ENCODE measurements at places on chromosomes 6 and 20.

- DNase-seq = no peak
Measured at GRCh38 chr20:57525328-57526086, 567 bp upstream of the CTCFL start.

DNA sequence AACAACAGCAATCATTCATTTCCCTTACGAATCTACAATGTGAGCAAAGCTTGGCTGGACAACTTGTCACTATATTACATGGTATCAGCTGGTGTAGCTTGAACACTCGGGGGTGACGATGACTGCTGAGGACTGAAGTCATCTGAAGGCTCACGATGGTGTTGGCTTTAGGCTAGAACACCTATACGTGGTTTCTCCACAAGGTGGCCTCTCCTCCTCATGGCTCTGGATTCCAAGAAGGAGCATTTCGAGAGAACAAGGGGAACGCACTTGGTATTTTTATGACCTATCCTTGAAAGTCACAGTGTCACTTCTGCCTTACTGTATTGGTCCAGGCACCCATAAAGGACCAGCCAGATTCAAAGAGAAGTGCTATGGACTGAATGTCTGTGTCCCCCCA, 37.5 kb upstream of the ADGRF1 start:
- DNase-seq = no peak

- no peak for DNase-seq
Measured at GRCh38 chr20:36148439-36148838, 6.1 kb upstream of the EPB41L1 start.

DNA sequence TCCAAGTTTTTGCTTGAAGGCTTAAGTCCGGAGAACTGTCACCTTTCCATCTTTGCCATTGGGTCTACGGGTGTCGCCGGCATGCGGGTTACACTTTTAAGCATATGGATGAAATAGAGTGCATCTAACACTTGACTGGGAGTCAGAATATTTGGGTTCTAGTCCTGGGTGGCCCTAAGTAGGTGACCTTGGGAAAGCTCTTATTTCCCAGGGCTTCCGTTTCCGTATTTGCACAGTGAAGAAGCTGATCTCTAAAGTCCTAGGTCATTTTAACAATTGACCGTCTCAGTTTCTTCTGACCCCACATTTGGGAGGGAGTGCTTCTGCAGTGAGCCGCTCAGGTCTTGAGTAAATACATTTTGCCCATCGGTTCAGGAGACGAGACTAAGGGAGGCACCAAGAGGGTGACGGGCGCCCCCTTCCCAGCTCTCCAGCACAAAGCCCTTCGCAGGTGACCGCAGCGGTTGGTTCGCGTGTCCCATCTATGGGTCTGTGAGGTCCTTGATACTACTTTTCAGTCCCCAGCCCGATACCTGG, 651 bp upstream of the BLTP3A start:
- no peak for DNase-seq

- no peak for DNase-seq
Measured at GRCh38 chr6:145370559-145370958, 364.8 kb downstream of the EPM2A start.

DNA sequence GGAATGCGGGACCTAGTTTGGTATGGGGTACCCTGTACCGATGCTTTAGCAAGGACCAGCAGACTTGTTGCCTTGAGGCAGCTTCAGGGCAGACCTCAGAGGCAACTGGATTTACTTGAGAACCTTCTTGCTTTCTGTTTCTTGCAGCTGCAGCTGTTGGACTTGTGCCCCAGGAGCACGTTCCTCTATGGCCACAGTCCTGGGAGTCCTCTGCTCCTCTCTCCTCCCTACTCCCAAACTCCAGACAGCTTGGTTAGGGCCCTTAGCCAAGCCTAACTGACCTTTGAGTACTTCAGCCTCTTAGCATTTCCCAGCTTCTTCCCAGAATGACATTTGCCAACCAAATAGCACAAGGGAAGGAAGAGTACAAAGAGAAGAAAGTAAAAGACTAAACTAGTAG, 34.7 kb downstream of the GHRH start:
- no peak for DNase-seq

- no peak for DNase-seq
Measured at GRCh38 chr6:79622364-79622763, 8.8 kb upstream of the SH3BGRL2 start.

- no peak for DNase-seq
Measured at GRCh38 chr20:48709058-48709691, 118.6 kb downstream of the PREX1 start.

DNA sequence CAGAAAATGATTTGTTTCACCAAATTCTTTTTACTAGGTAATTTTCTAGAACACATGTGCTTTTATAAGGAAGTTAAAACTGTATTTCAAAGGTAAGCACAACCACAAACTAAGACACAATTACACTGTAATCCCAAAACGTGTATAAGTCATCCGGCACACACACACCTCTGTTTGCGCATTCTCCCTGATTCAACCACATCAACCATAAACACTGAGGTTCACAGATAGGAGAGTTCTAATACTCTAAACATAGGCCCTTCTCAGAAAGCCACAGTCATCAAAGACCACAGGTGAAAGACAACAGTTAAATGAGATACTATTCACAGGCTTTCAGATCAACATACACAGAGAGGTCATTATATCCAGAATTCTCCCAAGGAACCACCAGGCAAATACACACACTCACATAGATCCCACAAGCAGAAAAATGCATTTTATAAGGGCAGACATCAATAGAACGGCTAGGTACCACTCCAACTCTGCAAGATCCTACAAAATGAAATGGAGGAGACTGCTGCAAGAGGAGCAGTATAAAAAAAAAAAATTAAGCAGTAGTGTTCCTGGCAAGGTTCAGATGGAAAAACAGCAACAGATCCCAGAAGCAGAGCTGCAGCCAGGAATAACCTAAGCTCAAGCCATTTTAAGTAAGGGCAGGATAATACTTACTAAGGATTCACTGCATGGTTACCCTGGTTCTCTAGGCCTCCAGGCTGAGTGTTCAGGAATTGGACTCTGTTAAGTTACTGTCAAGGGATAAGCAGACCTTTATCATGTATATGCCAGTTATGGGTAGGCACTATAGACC, 6.6 kb upstream of the FBXO9 start:
- peak; percentile 9 for DNase-seq

DNA sequence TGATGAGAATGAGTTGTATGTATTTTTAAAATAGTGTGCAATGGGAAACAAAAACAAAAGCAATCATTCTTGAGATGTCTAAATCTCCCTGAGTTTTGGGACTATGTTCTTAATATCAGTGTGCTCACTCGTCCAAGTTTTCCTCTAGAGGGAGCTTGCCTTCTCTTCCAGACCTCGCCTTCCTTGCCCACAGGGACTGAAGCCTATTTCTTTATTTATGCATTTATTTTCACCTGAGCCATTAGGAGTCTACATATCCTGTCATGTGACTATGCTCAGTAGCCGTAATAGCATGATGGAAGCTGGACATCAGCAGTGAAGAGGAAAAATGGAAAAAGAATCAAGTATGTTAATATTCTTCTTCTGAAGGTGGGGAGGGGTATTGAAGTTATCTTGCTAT, 131.2 kb downstream of the SH3BGRL2 start:
- no peak for DNase-seq

- no peak for DNase-seq
Measured at GRCh38 chr6:101011186-101011585, 130.1 kb upstream of the ASCC3 start.

DNA sequence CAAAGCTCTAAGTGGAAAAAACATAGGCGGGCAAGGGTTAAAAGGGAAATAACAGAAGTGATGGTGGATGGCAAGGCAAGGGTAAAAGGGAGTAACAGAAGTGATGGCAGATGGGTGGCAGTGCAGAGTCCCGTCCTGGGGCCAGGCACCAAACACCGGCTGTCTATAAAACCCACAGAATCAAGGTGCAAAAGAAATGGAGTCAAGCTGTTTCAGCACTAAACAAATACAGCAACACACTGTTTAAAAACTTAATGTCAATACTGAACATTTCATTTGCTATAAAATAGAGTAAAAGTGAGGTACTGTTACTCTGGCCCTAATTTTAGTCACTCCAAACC, 87.6 kb downstream of the MAN1A1 start:
- no peak for DNase-seq

- no peak for DNase-seq
Measured at GRCh38 chr20:64149141-64149540, 15.1 kb upstream of the MYT1 start.

DNA sequence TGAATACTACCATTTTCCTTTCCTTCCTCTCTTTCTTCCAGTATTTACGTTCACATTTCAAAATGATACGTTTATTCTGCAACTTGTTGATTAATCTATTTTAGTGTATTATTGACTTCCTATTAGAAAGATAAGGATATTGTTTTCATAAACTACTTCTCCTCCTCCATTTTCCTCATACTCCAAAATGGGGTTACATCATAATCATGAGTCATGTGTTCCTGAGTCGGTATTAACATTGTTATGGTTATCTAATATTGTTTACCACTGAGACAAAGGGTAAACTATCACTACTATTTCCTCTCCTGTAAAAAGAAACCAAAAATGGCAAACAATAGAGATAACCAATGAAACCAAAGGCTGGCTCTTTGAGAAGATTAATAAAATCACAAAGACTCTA, 126.5 kb upstream of the CDYL start:
- DNase-seq = no peak

- peak; percentile 11 for DNase-seq
Measured at GRCh38 chr20:38165966-38166702, 1.1 kb upstream of the TGM2 start.

GRCh38 chr20:4973330-4974097, 27.8 kb downstream of the SLC23A2 start:
- DNase-seq = peak; percentile 77

DNA sequence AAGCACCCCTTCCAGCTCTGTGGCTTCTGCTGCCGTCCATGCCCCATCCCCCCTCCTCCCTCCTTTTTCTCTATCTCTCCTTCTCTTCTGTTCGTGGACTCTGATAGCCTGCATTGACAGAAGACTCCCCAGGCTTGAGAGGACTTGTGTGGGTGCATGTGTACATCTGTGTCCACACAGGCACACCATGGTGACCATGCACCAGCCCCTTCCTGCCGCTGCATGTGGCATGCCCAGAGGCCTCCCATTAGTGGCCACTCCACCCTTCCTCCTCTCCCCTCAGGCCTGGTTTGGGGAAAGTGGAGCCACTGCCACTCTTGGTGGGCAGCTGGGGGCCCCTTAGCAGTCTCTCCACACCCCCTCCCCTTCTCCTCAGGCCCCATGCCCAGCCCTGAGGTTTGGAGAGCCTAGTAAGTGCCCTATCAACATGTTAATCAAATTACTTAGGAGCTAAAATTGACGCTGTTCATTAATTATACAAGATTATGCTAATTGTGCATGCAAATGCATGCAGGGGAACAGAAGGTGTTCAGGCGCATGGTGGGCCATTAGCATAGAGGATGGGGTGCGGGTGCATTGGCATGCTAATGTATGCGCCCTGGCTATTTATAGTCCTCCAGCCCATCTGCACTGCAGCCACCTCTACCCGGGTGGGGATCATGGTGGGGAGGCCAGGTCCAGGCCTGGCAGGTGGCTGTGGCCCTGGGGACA, 45.9 kb downstream of the EBF4 start:
- DNase-seq = no peak

GRCh38 chr6:45478240-45478639, 100.5 kb upstream of the SUPT3H start:
- no peak for DNase-seq

DNA sequence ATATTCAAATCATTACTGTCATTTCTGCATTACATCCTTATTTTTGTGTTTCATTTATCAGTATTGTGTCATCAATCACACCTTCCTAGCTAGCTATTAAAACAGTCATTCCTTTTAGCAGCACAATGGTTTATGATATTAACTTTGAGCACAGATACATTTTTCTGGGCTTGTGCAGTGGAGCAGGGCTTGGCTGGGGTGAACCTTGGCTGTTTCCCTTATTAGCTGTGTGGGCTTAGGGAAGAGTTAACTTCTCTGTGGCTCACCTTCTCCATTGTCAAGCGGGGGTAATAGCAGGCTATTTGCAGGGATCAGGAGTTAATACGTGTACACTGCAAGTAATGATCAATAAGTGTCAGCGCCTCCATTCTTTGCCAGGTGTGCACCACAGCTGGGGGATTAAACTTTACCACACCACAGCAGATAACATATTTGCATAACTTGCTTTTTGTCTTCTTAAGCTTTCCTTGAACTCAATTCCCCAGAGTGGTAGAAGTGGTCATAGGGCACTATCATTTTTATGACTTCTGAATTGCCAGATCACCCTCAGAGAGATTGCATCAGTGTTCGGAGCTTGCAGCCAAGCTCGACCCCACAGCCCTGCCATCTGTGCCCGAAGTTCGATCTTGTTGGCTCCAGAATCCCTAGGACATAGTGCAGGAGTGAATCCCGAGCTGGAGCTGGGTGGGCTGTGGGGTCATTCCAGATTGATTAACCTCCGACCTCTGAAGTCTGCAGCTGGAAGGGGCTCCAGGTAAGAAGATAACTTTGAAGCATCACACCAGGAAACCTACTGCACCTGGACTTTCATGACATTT, 1.5 kb upstream of the PYGB start:
- DNase-seq = no peak

All from skin of body (tissue), 3 donors.